Mesenteric fat pad (tissue), 1 donor: ENCODE measurements at places on chromosomes 6 and 20. TPM values are rescaled to one million over a fixed set of nuclear protein-coding genes. Genes with fewer than 3 reads are reported as not detected.

DNA sequence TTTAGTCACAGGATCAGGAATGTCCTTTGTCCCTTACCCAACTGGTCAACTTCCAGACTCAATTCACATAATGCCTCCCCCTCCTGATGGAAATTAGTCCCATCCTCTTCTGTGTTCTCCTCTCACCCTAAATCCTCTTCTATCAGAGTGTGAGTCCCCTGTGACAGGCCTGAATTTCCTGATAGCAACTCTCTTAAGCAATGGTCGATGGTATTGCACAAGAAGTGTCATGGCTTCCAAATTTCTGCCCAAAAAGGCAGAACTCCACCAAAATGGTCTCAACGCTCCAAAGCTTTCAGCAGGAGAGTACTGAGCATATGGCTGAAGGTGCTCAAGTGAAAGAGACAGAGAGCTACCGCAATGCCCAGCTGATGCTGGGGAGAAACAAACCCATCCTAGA, 2.4 kb downstream of the PREP start:
- DNase-seq, result no peak

DNA sequence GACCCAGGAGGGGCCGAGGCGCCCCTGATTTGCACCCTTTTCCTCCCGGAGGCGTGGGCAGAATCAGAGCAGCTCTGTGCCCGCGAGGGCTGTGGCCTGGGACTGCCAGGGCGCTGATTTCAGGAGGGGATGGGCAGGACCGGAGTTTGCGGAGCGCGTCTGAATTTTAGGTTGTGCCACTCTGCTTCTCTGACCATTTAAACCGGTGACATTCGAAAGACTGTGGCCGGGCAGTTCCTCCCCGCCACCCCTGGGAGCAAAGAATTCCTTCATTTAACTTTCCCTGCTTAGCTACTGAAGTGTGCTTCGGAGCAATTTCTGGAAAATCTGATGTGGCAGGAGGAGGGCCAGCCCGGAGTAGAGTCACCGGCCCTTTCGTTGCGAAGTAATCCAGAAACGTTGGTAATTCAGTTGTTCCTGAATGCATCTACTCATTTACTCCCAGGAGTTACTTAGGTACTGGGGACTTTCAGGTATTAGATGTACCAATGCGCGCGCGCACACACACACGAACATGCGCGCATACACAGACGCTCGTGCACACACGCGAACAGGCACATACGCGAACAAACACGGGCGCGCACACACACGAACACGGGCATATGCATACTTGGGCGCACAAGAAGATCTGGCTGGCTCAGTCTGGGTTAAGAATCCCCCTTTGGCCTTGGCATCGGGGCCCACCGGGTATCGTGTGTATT, 568 bp downstream of the CCDC170 start:
- DNase-seq, result no peak

DNA sequence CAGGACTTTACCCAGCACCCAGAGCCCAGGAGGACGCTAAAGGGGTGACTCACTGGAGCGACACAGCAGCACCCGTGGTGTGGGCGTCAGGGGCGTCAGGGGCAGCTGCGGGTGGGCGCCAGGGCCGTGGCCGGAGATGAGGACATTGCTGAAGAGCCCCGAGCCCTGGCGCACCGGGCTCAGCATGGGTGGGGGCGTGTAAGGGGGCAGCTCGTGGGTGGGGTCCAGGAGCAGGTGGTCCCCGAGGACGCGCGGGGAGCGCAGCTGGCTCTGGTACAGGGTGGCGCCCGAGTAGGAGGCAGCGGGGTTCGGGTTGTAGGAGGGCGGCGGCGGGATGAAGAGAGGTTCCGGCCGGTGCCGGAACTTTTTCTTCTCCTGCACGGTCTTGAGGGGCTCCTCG, 41.6 kb upstream of the MRPS10 start:
- DNase-seq, result peak; percentile 83

DNA sequence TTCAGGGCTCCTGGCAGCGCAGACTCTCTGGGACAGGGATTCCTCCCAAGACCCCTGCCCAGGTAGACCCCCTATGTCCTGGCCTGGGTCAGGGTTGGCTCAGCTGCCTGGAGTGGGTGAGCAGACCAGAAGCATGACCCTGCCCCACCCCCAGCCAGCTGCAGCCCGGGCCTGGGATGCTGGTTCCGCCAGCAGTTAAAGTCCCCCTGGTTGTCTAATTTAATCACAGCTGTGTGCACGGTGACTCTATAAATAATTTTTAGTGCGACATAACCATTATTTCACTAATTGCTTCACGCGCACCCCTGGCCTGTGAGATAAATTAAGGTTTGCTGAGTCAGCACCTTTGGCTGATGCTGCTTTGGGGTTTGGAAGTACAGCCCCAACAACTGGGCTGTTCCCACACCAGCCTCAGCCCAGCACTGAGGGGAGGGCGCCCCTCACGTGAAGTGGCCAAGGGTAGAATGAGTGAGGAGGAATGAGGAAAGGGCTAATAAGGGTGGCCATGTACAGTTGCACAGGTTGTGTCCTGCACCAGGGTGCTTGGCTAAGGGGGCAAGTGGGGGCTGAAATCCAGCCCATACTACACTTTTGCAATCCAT, 26.1 kb upstream of the CDH22 start:
- no peak for DNase-seq

DNA sequence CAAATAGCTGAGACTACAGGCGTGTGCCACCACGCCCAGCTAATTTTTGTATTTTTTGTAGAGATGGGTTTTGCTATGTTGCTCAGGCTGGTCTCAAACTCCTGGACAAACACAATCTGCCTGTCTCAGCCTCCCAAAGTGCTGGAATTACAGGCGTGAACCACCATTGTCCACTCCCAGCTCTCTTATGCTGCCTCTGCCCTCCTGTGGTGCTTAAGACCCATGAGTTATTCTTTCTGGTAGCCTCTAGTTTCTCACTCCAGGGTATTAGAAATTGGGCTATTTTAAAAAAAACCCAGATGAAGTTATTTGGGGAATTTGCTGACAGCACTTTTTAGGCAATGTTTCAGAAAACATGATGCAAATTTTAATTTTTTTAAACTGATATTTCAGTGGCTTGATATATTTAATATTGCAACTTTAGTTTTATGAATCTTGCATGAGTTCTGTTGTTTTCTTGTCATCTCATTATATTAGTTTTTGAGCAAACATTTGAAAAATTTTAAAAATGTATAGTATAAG, 114.0 kb upstream of the FOXO3 start:
- no peak for DNase-seq

MCCD1 gene
- total RNA-seq, result not detected

RPS6KA2 gene
- total RNA-seq, result 45.2 TPM

ADGRF5 gene
- total RNA-seq, result 71.1 TPM
